ENCODE measurements at places on chromosomes 5 and 9.

GRCh38 chr9:16131264-16131663, 578.4 kb downstream of the CCDC171 start:
- no peak for DNase-seq

- no peak for DNase-seq
These were observed 29.9 kb downstream of the HMCN2 start for GRCh38 chr9:130295431-130295830.

GRCh38 chr5:181024245-181025064, 15.6 kb upstream of the BTNL9 start:
- no peak for DNase-seq

DNA sequence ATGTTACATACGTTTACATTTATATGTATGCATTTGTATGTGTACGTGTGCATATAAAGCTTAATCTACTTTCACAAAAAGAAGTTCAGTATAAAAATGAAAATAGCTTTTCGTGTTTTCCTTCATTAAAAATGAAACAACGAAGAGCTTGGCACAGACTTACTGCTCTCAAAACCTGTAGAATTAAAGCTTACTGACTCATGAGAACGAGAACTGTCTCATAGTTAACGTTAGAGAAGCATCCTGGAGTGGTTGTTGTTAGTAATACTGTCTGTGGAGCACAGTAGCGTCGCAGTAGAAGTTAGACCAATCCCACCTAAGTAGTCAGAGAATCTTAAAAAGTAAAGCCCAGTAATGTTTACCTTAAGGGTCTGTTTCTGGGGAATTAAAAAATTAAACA, 1.3 kb downstream of the MAT2B start:
- DNase-seq, result no peak

DNA sequence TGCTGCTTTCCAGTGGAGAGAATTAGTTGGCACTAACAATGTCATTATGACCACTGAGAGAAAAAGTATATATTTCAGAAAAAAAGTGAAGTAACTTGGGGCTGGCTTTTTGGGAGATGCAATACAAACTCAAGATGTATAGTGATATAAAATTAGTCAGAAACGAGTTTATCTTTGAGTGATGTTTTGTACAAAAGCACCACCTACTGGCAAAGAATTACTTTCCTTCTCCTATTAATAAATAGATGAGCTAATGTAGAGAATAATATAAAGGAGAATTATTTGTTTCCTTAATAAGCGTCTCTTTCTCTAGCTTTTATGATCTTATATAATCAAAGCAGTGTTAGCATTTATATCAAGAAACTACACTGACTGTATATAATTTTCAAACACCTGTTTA, 158.8 kb downstream of the MEF2C start:
- no peak for DNase-seq

- DNase-seq, result no peak
These were observed 130.7 kb upstream of the NR3C1 start for GRCh38 chr5:143533978-143534760.

- DNase-seq, result no peak
These were observed 8.1 kb upstream of the MOB3B start for GRCh38 chr9:27537756-27538155.

DNA sequence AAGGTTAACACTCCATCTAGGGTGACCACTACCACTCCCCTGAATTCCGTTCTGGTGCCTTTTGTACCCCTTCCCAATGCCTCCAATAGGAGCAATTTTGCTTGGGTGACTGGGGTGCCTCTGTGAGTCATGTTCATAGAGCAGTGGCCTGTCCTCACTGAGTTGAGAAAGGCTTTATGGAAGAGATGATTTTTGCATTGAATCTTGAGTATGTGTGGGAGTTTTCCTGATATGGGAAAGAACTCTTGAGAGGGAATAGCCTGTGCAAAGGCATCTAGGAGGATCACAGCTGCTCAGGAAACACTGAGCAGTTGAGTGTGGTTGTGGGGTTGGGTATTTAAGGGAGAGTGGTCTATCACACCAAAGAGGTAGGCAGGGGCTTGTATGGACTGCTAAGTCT, 16.2 kb downstream of the C9orf43 start:
- DNase-seq, result no peak

DNA sequence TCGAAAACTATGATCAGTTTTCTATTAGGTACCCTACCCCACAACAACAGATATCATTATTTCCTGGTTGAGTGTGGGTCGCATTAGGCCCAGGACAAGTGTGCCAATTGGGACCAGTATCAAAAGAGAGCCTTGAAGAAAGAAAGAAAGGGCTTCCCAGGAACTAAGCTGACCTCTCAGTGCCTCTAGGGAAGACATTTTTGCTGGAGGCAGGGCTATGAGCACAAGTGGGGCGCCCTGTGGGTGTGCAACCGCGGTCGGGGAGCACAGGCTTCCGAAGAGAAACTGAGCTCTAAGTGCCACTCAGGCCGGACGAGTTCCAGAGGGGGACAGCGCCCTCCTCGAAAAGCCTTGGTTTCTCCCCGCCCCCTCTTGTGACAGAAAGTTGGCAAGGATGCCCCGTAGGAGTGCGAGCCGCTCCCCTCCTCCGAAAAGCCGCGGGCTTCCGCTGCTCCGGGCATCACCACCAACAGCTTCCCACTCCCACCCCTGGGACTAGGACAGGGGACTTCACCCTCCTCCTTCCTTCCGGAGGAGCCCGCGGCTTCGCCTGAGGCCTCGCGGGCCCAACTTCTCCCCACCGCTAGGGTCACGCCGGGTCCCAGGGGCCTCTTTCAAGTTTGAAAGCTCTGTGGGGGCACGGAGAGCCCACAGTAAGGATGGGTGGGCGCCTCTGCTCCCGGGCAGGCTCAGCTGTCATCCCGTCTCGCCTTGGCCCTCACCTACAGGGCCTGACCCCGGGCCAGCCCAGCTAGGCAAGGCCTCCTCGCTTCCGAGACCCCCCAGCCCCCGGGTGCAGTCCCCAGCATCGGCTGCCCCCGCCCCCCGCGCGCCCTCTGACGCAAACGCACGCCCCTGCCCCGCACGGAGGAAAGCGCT, 2.0 kb downstream of the NR2F1-AS1 start:
- DNase-seq, result no peak

GRCh38 chr9:105339849-105340248, 95.4 kb downstream of the SLC44A1 start:
- no peak for DNase-seq

GRCh38 chr5:9468060-9468388, 77.9 kb downstream of the SEMA5A start:
- no peak for DNase-seq

DNA sequence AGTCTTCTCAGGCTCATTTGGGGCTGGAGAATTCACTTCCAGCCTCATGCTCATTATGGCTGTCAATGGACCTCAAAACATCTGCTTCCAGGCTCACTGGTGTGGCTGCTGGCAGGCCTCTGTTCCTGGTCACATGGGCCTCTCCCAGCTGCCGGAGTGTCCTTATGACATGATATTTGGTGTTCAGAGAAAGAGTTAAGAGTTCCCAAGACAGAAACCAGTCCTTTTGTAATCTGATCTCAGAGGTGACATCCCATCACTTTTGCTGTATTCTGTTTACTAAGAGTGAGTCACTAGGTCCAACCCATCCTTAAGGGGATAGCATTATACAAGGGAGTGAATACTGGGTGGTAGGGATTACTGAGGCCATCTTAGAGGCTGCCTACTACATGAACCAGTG, 104.6 kb downstream of the CACNA1B start:
- no peak for DNase-seq

DNA sequence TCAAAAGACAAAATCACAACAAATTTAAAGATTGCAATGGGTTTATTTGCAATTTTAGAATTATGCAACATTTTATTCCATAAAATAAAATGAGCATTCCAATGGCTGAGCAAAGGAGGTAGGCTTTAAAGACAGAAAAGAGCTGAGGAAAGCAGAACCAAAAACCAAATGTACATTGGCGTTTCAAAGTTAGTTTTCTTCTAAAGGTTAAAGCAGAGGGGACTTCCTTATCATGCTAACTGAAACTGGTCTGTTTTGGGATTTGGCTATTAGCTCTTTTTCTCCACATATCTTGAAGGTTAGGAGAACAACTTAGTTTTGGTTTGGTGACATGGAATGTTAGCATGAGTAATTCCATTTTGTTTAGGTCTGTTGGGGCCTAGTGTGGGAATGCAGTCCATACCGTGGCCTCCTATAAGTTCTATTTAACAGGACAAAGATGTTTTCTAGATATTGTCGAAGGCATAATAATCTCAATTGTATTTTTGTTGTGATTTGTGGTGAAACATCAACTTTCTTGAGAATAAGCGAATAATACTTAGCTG, 20.3 kb downstream of the DCP2 start:
- no peak for DNase-seq

- DNase-seq, result no peak
These were observed 146.6 kb downstream of the RAPGEF6 start for GRCh38 chr5:131488463-131488862.

DNA sequence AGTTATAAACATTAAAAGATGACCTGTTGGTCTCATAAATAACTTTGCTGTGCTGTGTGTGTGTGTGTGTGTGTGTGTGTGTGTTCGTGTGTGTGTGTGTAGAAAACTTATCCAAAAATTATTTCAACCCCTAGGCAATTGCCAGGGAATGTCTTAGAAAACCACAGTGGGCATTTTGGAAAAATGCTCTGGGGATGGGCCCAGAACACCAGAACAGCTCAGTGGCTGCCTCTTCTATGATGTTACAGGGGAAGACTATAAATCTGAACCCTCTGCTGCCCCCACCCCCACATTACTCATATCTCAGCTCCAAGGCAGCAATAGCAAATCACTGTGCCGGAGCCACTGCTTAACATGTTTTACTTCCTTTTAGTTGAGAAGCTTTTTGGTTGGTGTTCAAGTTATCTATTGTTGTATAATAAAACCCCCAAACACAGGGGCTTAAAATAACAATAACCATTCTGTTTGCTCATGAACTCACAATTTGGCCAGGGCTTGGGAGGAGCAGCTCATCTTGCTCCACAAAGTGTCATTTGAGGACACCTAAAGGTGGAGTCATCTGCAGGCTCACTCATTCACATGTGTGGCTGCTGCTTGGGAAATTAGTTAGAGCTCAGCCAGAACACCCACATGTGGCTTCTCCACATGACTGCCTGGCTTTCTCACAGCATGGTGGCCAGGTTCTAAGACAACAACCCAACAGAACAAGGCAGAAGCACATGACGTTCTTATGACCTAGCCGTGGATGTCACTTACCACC, 40.4 kb downstream of the ACTBL2 start:
- DNase-seq, result no peak

- DNase-seq, result no peak
These were observed 34.5 kb downstream of the UNC5A start for GRCh38 chr5:176844706-176845391.

GRCh38 chr5:121121786-121122185, 657.7 kb downstream of the PRR16 start:
- no peak for DNase-seq

DNA sequence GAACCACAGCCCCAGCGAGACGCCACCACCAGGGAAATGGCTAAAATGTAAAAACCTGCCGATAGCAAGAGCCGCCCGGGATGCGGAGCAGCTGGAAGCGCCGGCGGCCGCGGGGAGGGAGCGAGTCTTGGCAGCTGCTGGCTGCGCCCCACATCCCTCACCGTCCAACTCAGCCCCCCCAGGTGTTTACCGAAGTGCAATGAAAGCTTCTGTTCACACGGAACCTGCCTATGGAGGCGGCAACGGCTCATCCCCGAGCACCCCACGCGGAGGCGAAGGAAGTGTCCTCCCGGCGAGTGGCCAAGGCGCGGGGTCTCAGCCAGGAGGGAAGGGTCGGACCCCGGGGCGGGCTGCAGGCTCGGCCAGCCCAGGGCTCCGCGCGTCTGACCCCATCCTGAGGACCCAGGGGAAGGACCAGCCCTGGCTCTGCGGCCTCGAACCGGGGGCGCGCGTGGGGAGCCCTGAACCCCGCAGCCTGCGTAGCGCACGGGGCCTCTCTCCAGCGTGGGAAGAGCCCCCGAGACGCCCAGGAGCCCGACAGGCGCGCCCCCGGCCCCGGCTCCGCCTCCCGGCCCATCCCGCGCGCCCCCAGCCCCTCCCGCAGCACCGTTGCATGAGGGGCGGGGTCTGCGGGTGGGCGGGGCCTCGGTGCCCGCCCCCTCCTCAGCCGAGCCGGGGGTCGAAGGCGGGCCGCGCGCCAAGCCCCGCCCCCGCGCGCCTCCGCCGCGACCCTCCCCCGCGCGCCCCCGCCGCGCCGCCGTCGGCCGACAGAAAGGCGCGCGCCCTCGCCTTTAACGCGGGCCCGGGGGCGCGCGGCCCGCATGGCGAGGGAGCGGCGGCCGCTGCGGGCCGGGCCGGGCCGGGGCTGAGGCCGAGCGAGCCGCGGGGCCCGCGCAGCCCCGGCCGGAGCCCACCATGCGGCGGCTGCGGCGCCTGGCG, at the start of gene DIPK1B:
TSS of gene DIPK1B (plus strand) at position 822 of the 939 bp plus-strand sequence. CDS start at position 916, 94 bp downstream.
- no peak for DNase-seq

DNA sequence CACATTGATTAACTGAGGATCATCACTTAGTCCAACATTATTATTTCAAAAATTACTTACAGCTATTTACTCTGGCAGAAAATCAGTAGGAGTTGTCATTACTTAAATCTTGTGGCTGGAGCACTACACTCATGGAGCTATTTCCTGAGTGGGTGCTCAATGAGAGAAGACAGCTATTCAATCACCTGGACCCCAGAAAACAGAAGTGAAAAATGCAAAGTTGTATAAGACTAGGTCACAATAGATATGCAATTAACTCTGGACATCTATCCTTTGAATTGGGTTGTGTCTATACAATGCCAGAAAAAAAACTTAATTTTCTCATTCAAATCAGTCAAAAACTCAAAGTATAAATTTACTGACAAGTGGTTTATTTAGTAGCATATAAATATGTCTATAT, 340.9 kb downstream of the EFNA5 start:
- DNase-seq, result no peak

DNA sequence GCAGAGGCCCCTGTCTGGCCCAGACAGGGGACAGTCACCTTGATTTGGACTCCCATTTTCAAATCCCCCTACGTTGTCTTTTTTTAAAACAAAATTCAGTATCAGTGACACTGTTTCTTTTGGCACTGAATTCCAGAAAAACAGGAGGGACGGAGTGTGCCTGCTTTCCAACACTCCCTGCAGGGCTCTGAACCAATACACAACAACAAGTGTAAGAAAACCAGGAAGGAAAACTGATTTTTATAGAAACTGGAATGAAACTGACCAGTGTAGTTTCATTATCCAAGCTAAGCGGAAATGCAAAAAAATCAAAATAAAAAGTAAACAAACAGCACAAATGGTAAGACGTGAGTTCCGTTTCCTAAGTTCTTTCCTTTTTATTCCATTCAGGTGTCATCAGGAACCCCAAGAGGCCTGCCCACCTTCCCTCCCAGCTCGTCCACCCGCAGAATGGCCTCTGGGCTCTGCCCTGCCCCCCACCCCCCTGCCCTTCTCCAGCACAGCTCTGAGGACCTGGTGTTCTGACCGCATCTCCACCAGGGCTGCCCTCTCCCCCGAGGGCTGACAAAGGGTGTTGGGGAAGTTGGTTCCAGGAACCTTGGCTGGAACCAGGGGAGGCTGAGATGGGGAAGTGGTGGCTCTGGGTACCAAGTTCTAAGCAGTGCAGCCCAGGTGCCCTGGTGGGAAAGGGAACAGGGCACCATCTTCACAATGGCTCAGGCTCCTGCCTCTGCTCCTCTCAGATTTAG, 73.6 kb downstream of the PSD2 start:
- DNase-seq, result no peak

- no peak for DNase-seq
These were observed 2.9 kb upstream of the CNTRL start for GRCh38 chr9:121071756-121072421.

- no peak for DNase-seq
These were observed 819 bp downstream of the LCN2 start for GRCh38 chr9:128149951-128150593.
